Suppressor macrophage (primary cell): ENCODE measurements at places on chromosomes 1 and 21.

GRCh38 chr1:3369446-3370076, 84.9 kb upstream of the ARHGEF16 start:
- DNase-seq: no peak

- DNase-seq: no peak
Measured at GRCh38 chr1:111818081-111818480, 62.4 kb downstream of the DDX20 start.

GRCh38 chr1:163367721-163368120, 46.0 kb downstream of the NUF2 start:
- no peak for DNase-seq

GRCh38 chr1:164713456-164714207, 154.6 kb downstream of the PBX1 start:
- peak; percentile 17 for DNase-seq

GRCh38 chr1:109084563-109085517, 5.7 kb upstream of the TMEM167B start:
- DNase-seq: no peak

- no peak for DNase-seq
Measured at GRCh38 chr1:31886866-31887265, 51.3 kb downstream of the PTP4A2 start.

DNA sequence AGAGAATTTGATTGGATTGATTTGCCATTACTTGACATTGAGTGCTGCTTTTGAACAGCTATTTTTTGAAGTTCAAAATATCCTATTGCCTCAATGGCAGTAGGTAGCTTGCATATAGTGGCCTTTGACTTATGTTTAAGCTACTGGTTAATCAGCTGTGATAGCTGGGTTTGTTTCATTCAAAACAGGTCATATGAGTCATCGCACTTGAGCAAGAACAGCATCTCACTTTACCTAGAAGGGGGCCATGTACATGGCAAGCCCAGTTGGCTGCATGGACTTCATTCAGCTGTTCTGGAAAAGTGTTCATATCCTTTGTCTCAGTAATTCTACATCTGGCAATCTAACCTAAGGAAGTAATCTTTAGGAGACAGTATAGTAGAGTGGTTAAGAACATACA, 29.0 kb upstream of the ARID1A start:
- no peak for DNase-seq

DNA sequence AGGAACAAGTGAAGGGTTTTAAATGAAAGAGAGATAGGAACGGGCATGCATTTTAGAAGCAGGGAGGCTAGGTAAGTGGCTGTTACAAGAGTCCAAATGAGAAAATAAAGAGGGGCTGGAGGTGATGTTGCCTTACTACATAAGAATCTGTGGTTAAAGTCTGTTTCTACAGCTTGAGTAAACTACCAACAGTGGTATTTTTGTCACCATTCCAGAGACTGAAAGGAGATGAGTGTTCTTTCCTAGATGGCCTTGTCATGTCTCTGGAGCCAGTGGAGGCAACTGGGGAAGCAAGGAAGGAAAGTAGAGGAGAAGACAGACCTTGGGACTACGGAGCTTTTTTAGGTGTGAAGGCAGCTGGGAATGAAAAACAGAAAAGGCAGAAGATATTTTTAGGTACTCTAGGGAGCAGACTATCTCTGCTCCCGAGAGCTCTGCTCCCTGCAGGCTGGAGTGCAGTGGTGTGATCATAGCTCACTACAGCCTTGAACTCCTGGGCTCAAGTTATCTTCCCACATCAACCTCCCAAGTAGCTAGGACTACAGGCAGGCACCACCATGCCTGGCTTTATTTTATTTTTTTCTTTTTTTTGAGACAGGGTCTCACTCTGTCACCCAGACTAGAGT, 12.2 kb downstream of the HDAC1 start:
- no peak for DNase-seq

GRCh38 chr1:52637946-52638345, 5.0 kb downstream of the SHISAL2A start:
- DNase-seq: no peak

DNA sequence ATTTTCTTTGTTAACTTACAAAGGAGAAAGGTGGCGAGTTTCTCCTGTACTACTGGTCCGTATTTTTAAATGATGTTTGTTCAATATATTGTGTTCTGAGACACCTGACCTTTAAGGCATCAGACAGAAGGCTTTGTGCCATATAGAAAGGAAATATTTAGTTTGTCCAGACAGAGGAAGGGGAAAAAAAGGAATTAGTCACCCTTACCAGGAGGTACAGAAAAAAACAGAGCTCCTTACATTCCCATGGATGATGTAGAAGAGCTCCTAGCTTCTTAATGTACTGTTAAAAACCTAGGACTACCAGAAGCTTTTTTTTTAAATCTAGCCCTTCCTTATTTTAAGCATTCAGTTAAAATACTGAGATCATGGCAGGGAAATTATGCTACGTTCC, 12.4 kb upstream of the PODN start:
- no peak for DNase-seq

- no peak for DNase-seq
Measured at GRCh38 chr21:39386194-39386593, 37.3 kb upstream of the HMGN1 start.

DNA sequence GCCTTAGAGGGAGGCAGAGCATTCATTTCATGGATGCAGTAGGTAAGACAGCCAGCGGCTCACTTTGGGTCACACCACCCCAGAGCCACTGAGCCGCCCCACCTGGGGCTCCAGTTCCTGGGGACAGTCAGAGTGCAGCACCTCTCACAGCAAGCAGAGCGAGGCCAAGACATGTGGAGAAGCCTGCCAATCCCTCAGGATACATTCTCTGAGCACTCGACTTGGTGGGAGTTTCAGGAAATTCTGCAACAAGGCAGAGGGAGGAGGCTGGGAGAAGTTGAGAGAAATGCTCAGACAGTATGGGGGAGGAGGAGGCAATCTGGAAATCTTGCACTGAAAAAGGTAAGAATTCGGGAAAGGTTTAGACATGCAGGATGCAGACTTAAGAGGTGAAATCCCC, 60.8 kb upstream of the WLS start:
- no peak for DNase-seq
